ENCODE measurements at places on chromosomes 4 and X.

DNA sequence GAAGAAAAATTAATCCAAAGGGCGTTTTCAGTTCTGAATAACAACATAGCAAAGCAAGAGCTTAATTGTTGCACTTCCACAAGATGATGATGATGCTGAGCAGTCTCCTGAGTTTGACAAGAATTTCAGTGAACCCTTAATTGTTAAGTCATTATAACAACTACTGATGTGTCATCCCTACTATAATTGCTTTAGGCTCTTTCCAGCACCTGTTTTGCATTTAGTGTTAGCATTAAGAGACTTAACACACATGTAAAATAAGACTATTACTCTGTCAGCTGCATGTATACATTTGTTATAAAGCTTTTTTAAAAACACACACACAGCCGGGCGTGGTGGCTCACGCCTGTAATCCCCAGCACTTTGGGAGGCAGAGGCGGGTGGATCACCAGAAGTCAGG lies 37.9 kb upstream of the GALNT7 start:
- no peak for DNase-seq

DNA sequence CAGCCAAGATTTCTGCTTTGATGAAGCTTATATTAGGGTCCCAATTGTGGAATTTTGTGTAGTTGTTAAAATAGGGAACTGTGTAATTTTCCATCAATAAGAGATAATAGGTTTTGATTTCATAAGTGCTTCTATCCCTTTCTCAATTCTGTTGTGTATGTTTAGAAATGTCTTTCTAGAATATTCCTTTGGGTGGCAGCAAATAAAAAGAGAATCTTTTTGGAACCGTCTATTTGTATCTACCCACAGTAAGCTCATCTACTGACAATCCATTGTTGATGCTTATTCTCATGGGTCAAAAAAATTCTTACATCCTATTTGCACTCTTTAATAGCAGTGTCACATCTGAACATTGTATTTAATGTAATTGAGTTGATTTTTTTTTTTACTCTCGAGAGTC lies 61.7 kb downstream of the TMA16 start:
- no peak for DNase-seq

DNA sequence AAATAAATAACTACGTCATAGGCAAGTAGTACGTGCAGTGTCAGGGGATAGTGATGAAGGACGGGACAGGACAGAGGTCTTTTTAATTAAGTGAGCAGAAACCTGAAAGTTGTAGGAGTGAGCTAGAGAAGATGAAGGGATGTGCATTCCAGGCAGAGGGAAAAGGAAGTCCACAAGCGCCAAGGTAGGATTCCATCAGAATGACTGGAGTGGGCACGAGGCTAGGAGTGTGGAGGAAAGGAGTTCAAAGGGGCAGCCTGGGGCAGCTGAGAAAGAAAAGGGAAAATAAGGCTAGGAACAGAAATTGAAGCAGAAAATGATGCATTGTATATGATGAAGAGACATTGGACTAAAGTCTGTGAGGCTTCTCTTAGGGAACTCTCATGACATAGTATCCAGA lies 192.2 kb upstream of the TLL1 start:
- no peak for DNase-seq

DNA sequence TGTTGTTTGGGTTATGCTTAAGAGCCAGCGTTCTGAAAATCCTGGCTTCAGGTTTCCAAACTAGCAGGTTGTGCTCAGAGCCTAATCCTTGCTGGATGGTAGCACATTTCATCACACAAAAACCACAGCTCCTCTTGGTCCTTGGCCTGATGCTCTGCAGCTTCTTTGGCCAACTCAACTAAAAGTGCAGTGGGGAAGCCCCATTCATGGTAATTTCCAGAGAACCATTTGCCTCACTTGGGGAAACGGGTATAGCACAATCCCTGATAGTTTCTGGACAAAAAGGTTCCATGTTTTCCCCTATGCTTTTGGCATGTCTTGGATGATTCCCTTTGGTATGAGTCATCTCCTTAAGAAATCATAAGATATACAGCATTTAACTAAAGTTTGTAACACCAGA lies 78.7 kb downstream of the SYNPO2 start:
- DNase-seq = no peak

- DNase-seq = no peak
Measured at GRCh38 chr4:118005883-118006282, 28.4 kb upstream of the NDST3 start.

DNA sequence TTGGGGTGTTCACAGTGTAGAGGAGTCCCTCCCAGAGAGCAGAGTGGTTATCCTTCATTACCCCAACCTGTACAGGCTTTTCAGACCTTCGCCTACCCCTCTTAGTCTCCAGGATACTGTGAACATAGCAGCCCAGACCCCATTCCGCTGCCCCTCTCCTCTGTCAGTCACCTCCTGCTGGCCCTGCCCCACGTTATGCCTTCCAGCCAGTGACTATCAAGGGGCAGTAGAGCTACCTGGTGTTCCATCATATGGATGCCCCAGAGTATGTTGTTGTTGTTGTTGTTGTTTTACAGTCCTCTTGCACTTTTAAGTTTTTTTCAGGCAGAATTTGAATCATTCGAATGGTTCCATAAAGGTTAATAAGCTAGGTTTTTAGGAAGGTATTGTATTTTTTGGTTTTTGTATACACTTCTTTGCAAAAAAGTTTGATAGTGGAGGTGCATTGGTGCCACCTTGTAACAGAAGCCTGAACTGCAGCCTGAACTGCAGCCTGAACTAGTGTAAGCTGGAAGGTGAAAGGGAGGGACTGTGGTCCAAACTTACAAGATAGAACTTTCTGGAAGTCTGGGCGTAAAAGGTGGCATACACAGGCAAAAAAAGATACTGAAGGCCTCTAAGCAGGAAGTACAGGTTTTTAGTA lies 101.4 kb upstream of the RAB40AL start:
- no peak for DNase-seq

DNA sequence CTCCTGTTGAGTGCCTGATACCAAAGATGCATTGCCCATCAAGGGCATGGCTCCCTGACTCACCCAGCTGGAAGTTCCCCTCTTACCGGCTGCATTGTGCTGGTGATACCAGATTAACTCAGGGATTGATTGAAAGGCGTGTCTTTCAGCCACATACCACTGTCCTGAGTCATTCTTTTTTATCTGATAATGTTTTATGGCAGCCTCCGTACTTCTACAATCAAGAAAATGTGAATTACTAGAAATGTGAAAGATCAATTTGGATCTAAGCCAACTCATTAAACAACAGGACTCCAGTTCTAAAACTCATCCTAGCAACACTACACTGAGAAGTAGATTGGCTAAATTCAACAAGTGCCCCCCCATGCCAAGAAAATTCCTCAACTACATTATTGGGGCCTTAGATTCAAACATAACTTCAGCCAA lies 40.0 kb downstream of the TXK start:
- no peak for DNase-seq

GRCh38 chr4:89177807-89178206 lies 66.5 kb downstream of the TIGD2 start:
- DNase-seq = no peak

- DNase-seq = no peak
Measured at GRCh38 chrX:8010105-8010504, 82.9 kb upstream of the PNPLA4 start.

DNA sequence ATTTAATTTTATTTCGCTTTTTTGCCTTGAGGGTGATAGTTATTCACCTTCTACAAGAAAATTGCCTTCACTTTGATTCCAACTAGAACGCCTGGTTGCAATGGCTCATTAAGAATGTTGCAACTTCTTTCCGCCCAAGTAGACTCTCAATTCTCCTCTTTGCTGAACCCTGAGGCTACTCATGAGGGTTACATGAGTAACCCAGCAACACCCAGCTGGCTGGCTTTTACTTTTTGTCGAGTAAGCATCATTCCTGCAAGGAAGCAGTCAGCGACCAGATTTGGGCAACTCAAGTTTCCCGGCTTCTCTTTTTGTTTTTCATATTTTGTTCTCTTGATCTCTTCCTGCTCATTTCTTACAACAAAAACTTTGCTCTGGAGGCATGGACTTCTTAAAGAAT lies 495.4 kb downstream of the PACRGL start:
- no peak for DNase-seq

DNA sequence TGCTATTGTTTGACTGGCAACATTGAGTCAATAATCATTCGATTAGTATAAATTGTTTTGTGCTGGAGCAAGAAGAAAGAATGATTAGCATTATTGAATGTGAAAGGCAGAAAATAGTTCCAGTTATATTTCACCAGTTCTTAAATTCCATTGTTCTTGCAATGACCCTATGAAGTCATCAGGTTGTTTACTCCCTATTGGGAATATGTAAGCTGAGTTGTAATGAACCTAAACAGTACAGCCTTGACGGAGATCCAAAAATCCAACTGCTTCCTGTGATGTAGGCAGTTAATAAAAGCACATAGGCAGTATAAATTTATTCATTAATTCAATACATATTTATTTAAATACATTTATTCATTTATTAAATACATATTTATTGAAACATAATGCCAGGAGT lies 947.5 kb downstream of the PCDH7 start:
- no peak for DNase-seq

DNA sequence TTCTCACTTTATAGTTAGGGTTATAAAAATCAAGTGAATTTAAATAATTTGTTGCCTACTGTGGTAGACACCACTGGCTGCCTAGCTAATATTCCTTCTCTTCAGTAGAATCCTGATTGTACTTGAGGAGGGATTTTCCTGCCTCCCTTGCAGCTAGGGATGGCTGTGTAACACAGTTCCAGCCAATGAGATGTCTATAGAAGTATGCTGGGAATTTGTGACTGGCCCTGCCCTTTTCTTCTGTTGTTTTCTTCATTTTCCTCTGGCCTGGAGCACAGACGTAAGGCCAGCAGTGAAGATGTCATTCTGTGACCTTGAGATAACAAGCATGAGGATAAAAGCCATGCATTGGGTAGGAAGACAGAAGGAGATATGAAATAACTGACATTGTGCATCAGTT lies 145.1 kb downstream of the MGST2 start:
- no peak for DNase-seq

DNA sequence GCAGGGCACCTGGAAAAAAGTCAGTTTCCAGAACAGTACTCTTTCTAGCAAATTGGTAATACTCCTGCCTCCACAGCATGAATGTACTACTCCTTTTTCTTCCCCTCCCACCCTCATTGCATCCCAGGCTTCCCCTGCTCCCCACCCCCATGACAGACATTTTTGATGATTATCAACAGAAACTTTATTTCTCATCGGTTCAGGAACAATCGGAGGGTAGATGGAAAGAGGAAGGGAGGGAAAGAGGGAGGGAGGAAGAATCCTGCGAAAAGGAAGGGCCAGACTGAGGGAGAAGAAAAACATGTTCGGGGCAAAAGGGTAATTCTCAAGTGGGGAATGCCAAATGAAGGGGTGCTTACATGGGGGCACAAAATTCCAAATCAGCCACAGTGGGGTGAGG lies 705 bp upstream of the CXorf65 start:
- no peak for DNase-seq

DNA sequence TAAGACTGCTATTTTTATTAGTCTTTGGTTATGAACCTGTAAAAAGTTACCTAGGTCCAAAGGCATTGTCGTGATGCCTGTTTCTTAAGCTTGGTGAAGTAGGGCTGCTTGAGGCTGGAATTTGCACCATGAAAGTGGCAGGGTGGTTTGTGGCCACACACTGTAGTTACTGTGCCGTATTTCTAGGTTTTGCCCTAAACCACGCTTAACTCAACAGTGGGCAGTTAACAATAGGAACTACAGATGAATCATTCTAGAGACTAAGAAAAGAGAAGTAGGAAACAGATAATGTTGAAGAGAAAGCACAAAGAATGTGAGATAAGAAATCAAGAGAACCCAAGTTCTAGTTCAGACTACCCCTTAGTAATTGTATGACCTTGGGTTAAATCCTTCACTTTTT lies 11.5 kb downstream of the ETNPPL start:
- DNase-seq = no peak

- no peak for DNase-seq
Measured at GRCh38 chr4:77697860-77698590, 92.4 kb downstream of the CXCL13 start.

- no peak for DNase-seq
Measured at GRCh38 chr4:158945529-158946108, 157.3 kb upstream of the RAPGEF2 start.

DNA sequence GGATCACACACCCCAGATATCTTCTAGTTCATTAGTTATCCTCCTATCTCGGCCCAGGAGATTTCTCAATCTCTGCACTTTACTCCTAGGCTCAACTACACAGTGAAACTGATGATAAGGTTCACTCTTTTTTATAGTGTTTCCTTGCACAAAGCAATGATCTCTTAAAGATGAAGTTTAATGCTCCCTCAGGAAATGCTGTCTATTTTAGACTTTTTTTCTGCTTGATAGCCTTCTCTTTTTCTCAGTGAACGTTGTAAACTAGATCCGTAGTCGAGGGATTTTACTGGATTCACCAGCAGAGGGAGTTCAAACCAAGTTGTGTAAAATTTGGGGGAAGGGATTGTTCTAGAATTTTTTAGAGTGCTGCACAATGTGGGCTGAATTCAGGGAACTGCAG lies 269.6 kb downstream of the GBA3 start:
- DNase-seq = no peak

DNA sequence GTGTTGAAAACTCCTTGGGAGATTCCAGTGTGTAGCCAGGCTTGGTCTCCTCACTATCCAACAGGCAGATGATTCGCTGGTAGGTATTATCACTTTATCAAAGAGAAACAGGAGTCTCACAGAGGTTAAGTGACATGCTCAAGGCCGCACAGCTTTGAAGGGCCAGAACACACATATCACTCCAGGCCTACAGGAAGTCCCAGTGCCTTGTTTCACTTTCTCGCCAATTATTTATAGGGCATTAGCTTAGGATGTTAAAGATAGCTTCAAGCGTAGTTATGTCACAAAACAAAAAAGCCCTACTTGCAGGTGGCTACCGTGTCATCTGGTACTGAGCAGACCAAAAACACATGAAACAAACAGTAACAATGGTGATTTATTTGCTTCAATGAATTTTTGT lies 13.2 kb downstream of the ATP8A1 start:
- DNase-seq = no peak

DNA sequence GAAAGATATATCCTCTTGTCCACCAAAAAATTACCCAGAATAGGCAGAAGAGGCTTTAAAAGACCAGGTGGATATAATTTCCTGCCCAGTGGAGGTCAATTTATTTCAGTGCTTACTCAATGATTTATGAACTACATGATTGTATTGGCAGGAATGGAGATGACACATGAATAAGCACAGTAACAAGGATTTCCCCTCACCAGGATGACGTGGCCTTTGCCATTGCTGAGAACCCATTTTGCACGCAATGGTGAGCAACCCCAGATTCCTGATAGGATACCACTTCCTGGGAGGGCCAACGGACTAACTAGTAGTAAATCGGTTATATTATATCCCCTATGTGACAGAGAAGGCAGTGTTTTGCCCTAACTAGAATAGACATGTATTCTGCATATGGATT lies 11.6 kb upstream of the TTC29 start:
- no peak for DNase-seq
